ENCODE measurements at places on chromosomes 2 and 18.

DNA sequence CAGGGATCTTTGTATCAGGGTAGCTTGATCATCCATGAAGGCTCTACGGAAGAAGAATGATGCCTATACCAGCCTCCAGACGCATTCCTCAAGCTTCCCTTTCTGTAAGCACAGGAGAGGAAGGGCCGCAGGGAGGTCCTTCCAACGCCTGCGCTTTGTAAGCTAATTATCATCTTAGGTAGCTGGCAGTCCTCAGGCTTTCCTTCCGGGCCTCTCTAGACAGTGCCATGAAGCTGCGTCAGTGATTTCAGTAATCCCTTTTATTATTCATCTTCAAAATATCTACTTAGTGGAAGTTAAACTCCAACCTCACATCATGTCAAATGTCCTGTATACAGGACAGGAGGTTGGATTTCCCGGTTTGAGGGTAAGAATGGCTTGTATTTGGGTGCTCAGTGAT lies 92.3 kb downstream of the ETAA1 start:
- no peak for DNase-seq

DNA sequence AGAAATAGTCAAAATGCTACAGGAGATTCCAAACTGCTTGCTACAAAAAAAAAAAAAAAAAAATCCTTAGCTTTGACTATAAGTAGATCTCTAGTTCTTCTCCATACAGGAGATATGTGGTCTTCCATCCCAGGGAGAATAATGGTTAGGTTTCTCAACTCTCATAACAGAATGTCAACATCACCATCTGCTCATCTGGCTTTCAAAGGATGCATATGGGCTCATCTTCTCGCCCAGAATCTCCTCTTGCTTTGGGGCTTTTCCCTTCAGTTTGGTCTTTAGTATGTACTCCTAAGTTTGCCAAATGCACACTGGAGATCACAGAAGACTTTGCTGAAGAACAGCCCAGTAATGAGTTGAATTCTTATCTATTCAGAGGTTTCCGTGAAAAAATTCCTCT lies 240.7 kb downstream of the NRXN1 start:
- no peak for DNase-seq

- DNase-seq = no peak
Measured at GRCh38 chr2:230075988-230076631, 7.4 kb upstream of the SLC16A14 start.

DNA sequence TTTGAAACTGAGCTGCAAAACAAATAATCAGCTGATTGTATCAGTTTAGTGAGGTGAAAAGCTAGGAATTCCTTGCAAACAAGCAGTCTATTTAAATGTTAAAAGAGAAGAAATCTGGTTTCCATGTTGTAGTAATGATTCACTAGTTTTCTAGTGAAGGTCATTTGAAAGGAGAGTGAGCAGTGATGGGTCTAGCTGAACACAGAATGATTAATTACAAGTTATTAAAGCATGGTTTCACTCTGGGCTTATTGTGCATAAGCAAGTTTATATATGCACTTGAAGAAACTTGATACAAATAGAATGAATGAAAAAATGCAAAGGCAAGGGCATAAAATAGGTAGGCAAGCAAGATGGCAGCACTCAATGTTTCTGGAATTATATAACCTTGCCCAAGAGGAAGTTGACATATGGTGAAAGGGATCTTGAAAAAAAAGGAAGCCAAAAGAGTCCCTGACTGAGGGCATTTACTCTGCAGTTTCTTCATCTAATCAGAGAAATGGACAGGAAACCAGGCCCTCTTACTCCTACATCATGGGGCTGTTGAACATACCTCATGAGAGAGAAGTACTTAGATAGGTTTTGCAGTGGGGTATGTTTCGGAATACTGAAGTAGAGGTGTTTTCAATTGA lies 53.2 kb downstream of the PLCL1 start:
- no peak for DNase-seq

DNA sequence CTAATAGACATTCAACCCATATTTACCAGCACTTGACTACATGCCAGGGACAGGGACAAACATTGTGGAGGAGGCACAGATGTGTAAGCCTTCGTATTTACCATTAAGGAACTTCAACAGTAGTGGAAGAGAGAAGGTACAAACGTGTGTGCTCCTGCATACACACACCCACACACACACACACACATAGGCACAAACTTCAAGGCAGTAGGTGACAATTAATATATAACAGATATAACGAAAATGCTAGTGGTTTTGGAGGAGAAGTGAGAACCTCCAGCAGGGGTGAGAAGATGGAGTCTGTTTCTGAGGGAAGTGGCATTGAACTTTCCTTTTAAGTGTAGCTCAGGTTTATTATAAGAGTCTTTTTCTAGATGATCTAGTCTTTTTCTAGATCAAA lies 231.1 kb downstream of the SETBP1 start:
- no peak for DNase-seq

DNA sequence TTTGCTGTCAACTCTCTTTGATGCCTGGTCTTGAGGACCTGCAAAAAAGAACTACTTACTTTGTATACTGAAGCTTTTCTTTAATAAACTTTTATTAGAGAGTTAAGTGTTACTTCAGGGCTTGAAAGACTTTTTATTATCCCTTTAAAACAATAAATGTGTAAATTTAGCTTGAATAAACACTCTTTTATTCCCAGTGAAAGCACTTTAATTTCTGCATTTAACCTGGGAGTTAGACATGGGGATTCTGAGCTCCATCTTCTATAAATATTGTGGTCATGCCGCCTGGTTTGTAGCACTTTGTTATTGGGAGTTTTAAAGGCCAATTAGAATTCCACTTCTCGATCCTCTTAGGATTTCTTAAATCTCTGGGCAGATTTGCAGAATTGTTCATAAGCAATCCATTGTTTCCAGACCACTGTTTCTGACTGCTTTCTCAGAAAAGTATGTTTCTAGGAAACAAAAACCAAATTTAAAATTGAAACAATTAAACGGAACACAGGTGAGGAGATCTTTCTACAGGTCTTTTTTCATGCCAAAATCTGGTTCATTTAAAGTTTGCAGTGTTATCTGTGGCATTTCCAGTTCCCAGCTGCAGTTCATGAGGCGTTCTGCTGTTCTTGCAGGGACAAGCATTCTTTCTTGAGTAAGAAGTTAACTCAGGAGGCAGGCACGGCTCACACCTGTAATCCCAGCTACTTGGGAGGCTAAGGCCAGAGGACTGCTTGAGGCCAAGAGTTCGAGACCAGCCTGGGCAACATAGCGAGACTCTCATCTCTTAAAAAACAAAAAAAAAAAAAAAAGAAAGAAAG lies 18.1 kb upstream of the E2F6 start:
- DNase-seq = no peak

GRCh38 chr2:46241344-46241743 lies 55.9 kb upstream of the EPAS1 start:
- DNase-seq = no peak

Data from glutamatergic neuron (in vitro differentiated cells).